ENCODE measurements at places on chromosomes 1 and 21.

GRCh38 chr1:199310708-199311107, 671.9 kb downstream of the PTPRC start:
- no peak for DNase-seq

DNA sequence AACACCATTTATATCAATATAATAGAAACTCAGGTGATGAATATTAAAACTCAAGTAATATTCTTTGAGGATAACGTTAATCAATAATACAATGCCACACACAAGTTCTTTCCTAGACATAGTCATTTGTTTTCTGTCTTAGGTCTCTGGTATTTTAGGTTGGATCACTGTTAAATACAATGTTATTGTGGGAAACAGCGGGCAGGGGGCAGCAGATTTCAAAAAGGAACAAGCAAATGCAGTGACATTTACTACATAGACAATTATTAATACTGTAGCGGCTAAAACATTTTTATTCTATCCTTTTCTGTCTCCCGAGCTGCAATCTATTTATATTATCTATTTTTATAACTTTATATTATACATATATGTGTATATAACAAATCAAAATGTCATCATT, 186.4 kb upstream of the ZNHIT6 start:
- DNase-seq = peak; percentile 39

- no peak for DNase-seq
Measured at GRCh38 chr1:107643766-107644165, 321.2 kb downstream of the VAV3 start.

DNA sequence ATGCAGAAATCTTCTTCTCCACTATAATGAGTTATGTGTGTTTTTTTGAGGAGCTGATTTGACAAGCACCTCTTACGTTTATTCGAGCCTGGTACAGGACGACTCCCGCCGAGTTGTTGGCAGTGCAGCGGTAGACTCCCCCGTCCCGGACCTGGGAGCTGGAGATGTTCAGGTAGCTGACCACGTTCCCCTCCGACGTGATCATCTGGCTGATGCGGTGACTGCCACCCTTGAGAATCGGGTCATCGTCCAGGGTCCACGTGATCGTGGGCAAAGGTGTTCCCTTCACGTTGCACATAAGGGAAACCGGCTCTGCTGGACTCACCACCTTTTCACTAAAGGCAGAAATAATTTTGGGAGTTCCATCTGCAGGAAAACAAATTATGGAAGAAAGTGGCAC, 471.8 kb downstream of the PCP4 start:
- DNase-seq = no peak

- no peak for DNase-seq
Measured at GRCh38 chr1:245153552-245154428, 995 bp upstream of the KIF26B start.

DNA sequence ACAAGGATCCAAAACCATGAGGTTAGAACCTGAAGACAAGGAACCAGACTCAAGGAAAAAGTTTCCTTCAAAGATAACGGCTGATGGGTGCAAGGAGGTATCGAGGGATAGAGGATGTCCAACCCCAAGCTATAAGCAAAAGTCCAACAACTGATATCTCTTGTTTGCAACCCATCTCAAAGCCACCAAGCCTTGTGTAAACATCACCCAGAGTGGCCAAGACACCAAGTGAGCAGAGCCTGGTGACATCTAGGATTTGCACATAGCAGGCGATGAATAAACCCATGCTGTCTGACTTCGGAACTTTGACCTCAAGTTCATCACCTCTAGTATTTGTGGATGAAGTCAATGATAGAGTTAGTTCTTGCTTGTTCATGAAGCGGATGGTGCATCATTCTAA, 180.7 kb downstream of the ETS2 start:
- no peak for DNase-seq

GRCh38 chr1:10764296-10764798, 32.1 kb downstream of the CASZ1 start:
- no peak for DNase-seq

DNA sequence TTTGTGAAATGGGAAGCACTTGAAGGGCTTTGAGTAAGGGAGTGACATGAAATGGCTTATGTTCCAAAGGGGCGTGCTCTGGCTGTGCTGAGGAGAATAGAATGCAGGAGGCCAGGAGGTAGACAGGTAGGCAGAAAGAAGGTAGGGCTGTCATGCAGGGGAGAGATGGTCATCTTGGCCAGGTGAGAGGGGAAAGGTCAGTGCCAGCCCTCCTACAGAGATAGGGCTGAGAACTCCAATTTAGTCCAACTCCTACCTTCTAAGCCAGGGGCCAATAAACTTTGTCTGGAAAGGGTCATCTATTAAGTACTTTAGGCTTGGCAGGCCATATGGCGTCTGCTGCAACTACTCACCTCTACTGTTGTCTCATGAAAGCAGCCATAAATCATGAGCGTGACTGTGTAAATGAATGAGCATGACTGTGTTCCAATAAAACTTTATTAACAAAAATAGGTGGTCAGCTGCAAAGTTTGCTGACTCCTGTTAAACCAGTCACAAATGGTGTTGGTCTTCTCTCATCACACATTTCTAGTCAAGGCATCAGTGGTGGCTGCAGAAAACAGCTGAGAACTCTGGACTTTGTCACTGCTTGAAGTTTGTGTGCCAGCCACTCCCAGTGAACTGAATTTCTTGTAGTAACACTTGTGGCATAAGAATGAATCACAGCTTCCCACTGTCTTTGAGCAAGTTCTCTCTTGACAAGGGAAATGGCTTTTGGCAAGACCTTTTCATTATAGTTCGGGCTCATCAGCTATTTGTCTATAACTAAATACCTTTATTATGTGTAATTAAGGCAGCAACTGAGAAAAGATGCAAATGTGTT, 32.0 kb upstream of the CD2 start:
- peak; percentile 69 for DNase-seq

DNA sequence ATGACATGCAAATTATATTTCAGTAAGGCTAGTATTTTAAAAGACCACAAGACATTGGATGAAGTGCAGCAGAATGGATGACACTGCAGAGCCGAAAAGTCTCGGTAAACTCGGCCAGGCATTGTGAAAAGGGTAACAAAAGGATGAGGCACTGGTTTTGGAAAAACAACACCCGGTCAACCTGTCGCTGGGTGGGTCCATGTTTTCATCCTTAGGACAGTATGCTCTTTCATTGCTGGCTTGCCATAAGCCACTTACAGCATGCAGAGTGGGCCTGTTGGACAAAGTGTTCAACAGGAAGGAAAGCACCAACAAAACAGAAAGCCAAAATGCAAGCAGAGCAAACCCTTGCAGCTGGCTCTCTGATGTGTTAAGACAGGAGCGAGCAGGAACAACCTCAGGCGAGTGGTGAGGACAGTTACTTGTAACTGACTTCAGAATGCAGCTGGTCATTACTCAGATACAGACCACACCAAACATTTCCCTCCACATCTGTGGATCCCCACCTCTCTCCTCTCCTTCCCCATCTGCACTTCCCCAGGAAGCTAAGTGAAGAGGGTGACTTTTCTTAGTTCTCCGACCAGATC, 2.9 kb upstream of the RCAN1 start:
- no peak for DNase-seq

Data from WERI-Rb-1 (cell line).